ENCODE measurements at places on chromosomes 6 and 20.

- no peak for DNase-seq
These were observed 42.4 kb downstream of the SLC2A10 start for GRCh38 chr20:46751856-46752255.

- no peak for DNase-seq
These were observed 27.1 kb downstream of the PRR18 start for GRCh38 chr6:166281104-166281503.

GRCh38 chr20:43936805-43937204 is 22.2 kb downstream of the TOX2 start:
- DNase-seq, result no peak

DNA sequence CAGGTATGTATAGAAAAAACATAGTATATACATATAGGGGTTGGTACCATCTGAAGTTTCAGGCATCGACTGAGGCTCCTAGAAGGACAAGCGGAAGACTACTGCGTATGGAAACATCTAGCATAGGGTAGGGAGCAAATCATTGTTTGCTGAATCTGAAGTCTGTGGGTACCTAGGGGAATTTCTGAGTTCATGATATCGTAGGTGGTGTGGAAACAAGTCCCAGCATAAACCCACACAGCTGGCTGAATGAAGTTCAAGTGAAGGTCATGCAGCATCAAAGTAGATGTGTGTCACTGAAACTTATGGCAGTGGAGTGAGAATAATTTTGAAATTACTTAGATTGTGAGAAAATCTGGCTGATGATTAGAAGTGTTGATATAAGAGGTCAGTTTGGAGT is 39.4 kb downstream of the MAP7 start:
- DNase-seq, result no peak

DNA sequence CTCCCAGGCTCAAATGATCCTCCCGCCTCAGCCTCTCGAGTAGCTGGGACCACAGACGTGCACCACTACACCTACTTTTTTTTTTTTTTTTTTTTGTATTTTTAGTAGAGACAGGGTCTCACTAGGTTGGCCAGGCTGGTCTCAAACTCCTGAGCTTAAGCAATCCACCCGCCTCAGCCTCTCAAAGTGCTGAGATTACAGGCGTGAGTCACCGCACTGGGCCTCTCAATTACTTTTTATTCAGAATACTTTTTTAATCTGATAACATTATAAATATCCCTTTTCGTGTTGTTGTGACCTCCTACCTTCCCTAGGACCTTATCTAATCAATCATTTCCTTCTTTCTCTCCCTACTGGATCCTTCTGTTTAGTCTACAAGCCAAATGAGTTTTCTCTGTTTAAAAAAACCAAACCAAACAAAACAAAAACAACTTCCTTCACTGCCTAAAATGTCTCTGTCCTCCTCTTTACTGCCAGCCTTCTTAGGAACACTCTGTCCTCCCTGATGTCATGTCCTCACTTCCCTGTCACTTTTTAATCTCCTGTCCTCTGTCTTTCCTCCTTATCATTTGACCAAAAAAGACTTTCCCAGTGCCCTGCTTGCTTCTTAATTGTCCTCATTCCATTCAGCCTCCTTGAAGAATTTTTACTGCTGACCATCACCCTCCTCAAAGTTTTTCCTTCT is 85.0 kb downstream of the CAP2 start:
- peak; percentile 52 for DNase-seq
